ENCODE measurements at places on chromosomes 6 and 20.

GRCh38 chr6:87487555-87487954, 14.8 kb downstream of the SLC35A1 start:
- no peak for DNase-seq

- DNase-seq, result no peak
These were observed 110.8 kb downstream of the EDN3 start for GRCh38 chr20:59411170-59411569.

GRCh38 chr6:43037706-43038105, 15.9 kb downstream of the CUL7 start:
- DNase-seq, result no peak

GRCh38 chr6:12578751-12579150, 137.8 kb upstream of the PHACTR1 start:
- no peak for DNase-seq

- DNase-seq, result no peak
These were observed at the start of gene TSPO2 for GRCh38 chr6:41042226-41043055. TSPO2 (plus strand) TSS chr6:41042467; CDS start chr6:41042986, 519 bp downstream.

DNA sequence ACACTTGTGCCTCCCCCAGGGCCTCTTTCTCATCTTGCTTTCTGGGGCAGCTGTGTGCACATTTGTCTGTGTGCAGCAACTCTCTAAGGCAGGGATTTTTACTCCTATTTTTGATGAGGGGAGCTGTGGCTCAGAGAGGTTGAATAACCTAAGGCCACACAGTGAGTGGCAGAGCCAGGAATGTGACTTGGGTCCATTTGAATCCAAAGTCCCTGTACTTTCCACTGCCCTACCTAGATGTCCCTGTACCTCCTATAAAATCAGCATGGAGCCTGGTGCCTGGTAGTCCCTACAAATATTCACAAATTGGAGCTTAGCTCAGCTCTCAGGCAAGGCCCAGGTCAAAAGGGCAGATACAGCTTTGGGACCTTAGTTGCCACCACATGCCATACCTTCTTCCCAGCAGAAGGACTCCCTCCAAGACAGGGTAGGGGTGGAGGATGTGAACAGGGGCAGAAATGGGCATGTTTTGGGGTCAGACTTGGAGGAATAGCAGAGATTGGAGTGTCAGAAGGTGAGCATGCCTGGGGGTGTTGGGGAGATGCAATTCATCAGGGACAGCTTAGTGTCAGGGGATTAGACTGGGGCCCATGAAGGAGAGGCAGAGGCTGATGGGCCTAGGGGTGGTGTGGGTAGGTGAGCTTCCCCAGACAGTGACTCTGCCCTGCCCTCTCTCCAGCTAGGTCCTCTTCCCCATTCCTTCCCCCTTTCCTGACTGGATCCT, 4.1 kb upstream of the VEGFA start:
- no peak for DNase-seq
